ENCODE measurements at places on chromosomes 3 and 15. TPM values are rescaled to one million over a fixed set of nuclear protein-coding genes. Genes with fewer than 3 reads are reported as not detected.

DNA sequence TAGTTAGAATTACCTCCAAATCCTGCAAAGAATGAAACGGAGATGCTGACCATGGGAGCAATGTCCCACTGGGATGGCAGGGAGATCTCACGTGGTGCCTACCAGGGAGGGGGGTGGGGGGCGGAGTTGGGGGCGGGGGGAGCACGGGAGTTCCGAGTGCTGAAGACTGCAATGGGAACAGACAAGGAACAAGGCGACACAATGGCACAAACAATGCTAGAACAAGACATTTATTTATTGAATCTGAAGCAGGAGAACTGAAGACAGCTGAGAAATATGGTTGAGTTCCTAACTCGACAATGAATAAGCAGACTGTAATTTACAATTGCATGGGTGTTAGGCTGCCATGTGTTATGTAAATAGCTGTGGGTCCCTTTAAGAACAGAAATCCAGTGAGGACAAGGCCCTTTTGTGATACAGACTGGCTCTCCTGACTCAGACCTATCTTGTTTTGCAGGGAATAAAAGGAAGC, 91.2 kb downstream of the AQP9 start:
- DNase-seq = no peak

DNA sequence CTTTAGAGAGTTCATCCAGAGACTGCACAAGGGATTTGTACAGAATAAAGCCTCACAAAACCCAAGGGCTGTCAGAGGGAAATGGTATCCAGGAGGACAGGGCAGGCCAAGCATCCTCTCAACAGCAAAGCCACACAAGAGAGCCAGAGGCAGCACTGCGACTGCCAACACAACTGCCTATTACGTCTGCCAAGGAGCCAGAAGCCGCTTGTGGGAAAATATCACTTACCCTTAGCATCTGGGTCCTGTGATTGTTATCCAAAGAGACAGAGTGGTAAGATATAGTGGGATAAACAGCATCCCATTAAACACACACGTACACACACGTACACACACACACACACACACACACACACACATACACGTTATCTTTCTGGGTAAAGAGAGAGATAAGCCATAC, 618.3 kb upstream of the AGTR1 start:
- DNase-seq = no peak

The GPD1L gene
- 5.8 TPM for total RNA-seq

The B4GALT4 gene
- 32.9 TPM for total RNA-seq

The SKOR1 gene
- total RNA-seq = 0.11 TPM

GRCh38 chr15:38079236-38079635, 144.8 kb downstream of the TMCO5A start:
- no peak for DNase-seq

DNA sequence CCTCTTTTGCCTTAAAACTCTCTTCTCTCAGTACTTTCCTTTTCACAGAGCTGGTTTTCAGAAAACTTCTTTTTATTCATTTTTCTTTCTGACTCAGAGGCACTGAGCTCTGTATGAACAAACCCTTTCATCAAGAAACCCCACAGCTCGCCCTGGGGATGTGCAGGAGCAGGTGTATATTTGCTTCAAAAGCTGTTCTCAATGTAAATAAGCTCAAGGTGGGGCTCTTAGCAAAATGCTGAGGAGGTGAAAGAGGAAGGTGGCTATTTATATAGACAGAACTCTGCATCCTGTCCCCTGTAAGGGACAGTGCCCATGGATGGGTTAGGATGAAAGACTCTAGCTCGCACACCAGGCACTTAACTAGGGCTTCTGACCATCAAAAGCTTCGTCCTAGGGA, 302.0 kb downstream of the WDR72 start:
- no peak for DNase-seq

The LMAN1L gene
- not detected for total RNA-seq

- no peak for DNase-seq
Observed at GRCh38 chr3:156209631-156210335, 89.4 kb downstream of the KCNAB1 start.

Data from WTC11 (cell line).